ENCODE measurements at places on chromosomes 12 and 14.

DNA sequence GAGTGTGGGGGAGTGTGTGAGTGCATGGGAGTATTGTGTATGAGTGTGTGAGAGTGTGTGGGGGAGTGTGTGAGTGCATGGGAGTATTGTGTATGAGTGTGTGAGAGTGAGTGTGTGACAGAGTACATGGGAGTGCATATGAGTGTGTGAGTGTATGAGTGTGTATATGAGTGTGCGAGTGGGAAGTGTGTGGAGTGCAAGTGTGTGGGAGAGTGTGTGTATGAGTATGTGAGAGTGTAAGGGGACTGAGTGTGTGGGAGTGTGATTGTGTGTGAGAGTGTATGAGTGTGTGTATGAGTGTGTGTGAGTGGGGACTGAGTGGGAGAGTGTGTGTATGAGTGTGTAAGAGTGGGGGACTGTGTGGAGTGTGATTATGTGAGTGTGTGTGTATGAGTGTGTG is 40.7 kb downstream of the PRIMA1 start:
- DNase-seq = no peak

- no peak for DNase-seq
Observed at GRCh38 chr12:42481368-42481767, 108.2 kb downstream of the PRICKLE1 start.

DNA sequence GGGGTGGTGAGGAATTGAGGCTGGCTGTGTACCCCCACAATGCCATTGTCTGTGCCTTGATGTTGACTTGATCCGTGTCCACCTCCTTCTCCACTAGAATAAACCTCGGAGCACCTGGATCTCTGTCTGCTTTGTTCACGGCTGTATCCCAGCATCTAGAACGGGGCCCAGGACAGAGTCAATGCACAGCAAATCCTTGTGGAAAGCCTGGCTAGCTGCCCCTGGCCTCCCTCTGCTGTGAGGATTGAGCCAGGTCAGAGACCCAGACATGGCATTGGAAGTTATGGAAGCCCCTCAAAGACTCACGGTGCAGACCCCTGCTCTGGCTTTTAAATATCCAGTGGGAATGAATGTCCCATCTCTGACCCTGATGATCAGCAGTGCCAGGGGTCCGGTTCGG is 109.2 kb downstream of the SCARB1 start:
- DNase-seq = no peak

DNA sequence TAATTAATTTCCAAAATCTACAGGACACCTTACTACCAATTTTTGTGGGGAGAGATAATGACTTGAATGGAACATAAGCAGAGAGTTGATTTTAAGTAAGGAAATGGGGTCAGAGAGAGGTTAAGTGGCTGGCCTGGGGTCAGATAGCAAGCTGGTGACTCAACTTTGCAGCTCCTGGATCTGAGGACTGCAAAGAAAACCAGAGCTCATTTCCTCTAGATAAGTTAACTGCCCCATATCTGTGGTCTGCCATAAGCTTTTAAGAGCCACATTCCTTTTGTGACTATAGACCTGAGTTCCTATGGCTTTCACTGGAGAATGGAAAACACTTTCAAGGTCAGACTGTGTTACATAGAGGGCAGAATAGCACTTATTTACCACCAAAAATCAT is 201.2 kb upstream of the PRICKLE1 start:
- DNase-seq = no peak

DNA sequence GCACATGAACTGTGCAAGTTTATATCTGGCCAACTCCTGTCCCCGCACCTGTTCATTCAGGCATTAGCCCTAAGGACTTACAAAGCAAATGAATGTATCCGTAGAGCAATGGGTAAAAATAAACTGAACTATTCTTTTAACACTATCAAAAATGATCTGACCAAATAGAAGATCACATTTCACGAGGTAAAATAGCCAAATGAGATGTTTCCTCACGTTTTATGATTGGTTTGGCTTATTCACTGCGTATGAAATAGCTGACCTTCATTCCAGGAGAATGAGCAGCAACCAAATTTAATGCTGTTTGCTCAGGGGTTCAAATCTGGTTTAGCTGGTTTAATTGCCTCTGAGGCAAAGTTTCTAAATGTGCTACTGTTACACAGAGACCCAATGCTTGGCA is 216.0 kb upstream of the EEA1 start:
- no peak for DNase-seq

DNA sequence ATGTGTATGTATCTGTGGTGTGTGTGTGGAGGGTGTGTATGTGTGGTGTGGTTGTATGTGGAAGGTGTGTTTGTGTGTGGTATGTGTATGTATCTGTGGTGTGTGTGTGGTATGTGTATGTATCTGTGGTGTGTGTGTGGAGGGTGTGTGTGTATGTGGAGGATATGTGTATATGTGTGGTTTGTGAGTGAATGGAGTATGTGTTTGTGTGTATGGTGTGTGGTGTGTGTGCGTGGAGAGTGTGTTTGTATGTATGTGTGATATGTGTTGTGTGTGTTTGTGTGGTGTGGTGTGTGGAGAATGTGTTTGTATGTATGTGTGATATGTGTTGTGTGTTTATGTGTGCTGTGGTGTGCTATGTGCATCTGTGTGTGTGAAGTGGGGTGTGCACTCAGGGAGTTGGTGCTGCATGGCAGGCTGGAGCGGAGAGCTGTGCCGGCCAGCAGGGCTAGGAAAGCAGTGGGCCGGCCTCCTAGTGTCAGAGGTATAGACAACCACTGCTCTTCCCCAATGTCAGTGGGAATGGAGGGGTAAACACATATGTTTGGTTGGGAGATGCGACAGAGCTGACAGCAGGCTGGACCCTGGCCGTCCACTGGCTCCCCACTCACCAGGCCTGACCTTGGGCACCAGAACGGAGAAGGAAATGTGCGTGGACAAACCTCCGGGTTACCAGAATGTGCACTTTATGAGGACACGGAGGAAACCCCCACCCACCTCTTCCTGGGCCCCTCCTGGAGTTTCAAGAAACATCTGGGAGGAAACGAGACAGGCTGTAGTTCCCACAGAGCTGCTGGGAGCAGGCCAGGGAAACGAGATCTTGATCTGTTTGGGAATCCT is 60.7 kb downstream of the CLMN start:
- no peak for DNase-seq

- DNase-seq = no peak
Observed at GRCh38 chr12:13816394-13816793, 165.0 kb downstream of the GRIN2B start.

GRCh38 chr14:58805605-58806409 is 168.0 kb downstream of the DACT1 start:
- DNase-seq = no peak

GRCh38 chr14:60651796-60652673 is 2.8 kb upstream of the SIX1 start:
- no peak for DNase-seq

GRCh38 chr14:64249363-64249762 is 44.8 kb downstream of the ESR2 start:
- DNase-seq = no peak

DNA sequence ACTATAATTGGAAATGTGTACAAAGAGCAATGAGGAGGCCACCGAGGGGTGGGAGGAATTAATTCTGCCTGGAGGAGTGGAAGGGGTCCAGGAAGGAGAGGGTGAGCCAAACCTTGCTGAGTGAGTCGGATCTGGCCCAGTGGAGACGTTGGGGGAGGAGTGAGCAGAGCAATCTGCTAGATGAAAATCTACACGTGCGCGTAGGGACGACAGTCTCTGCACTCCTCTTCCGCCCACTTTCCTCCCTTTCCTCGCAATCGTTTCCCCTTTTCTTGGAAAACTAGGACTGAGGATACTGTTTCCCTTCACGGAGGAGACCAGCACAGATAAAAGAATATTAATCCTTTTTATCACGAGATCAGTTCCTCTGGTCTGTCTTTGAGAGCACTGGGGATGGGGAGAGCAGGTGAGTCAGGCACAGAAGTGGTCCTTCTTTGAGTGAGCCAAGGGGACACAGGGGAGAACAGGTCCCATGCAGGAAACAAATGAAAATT is 2.9 kb upstream of the NAB2 start:
- DNase-seq = no peak

- DNase-seq = no peak
Observed at GRCh38 chr12:84741692-84742091, 170.9 kb downstream of the SLC6A15 start.

DNA sequence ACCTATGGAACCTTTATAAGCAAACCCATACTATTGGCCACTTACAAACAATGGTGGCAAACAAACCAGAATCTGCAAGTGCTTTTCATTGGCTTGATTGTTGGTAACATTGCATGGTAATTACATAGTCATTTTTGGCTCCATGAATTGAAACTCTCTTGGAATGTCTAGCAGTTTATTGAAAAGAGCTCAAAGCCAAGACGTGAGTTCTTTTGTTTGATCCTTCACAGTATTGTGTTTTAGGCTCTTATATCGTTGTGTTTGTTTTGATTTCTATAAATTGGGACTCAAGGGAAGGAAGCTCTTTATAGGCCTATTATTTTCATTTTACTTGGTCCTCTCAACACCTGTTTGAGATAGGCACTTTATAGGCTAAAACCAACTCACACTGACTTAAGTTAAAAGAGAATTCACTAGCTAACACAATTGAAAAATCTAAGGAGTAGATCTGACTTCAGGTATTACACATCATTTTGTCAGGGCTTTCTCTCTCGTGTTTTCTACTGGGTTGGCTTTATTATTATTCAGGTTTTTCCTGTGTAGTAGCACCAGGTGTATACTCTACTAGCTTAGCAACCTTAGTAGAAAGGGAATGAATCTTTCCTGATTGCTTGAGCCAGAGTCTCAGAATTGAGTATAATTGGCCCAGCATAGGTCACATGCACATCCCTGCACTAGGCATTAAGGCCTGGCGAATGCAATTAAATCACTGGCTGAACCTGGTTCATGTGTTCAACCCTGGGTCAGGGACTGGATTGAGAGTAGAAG is 341.4 kb downstream of the RAD51B start:
- DNase-seq = no peak

DNA sequence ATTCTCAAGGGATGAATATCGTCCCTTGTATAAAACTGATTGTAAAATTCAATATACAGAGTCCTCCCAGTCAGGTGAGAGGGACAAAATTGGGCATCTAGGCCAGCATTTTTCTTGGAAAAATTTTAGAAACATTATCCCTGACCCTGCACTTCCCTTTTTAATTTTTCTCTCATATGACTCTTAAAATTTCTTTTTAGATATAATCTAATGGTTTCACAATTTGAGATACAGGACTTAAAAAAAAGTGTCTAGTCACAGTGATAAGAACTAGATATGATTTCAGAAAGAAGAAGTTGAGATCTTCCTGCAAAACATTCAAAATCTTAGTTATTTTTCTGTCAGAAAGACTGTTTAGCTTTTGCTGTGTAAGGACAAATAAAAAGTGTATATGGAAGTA is 270.8 kb upstream of the PPFIA2 start:
- no peak for DNase-seq

- no peak for DNase-seq
Observed at GRCh38 chr14:94578712-94579111, 2.5 kb upstream of the SERPINA5 start.

DNA sequence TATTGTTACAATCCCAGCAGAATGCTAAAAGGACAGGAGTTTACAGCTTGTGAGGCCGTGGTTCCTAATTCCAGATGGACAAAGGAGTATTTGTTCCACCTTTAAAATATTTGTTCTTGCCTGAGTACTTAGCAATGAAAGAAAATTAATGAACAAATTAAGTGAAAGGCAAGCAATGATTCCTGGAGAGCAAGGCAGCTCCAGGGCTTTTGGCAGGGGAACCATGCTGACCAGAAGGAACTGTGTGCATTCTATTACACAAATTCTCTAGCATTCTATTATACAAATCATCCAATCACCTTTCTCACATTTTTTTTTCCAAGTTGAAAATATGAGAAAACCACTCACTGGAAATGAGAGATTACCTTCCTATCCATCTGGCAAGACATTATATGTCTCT is 1.8 kb upstream of the BMAL2 start:
- DNase-seq = no peak

GRCh38 chr14:74697976-74698375 is 14.9 kb downstream of the AREL1 start:
- DNase-seq = no peak

- no peak for DNase-seq
Observed at GRCh38 chr12:119475650-119476049, 117.9 kb upstream of the TMEM233 start.

DNA sequence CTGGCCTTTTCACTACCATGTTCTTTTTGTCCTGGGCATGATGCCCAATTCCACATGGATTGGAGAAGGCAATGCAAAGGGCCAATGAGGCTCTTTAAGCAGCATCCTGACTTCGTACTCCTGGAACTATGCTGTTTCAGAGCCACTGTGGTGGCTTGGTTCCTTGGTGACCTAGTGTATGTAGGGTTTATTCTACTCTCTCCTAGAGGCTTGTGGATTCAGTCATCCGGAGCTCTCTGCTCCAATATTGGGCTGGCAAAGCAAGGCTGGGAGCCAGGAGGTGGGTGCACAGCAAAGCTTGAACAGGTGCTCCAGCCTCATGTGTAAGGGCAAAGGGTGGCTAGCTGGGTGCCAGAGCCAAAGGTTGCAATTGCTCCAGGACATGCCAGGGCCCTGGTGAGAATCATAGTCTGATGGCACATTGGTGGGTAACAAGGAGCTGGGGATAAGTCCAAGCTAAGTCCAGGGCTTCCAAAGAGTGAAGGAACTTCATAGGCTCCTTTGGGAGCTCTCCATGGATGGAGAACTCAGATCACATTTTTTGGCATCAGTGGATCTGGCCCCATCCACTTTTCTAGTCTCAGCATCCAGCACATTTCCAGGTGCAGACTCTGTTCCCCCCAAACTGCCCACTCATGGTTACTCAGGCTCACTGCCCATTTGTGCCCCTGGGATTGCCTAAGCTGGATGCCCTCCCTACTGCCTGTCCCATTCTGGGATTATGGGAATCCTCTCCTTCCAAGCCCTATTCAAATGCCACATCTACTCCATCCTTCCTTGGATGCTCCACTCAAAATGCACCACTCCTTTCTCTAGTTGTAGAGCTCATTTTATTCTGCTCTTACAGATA is 253.9 kb downstream of the EMP1 start:
- DNase-seq = no peak

- no peak for DNase-seq
Observed at GRCh38 chr12:115337693-115338543, 653.9 kb upstream of the TBX3 start.

GRCh38 chr12:69497308-69498026 is 27.3 kb downstream of the FRS2 start:
- no peak for DNase-seq

DNA sequence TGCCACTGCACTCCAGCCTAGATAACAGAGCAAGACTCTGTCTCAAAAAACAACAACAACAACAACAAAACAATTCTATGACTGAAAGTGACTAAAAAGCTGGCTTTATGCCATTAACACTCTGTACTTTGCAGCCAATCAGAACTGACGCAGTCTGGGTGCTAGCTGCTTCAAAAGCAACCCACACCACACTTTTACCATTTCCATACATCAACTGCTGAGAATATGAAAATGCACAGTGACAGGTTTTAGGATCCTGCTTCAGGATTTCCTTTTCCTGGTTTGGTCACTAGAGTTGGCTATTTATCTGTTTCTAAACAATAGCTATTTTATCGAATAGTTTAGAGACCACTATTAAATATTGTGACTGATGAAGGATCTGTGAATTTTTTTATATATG is 23.1 kb upstream of the P2RX4 start:
- no peak for DNase-seq

- DNase-seq = no peak
Observed at GRCh38 chr12:55515696-55516095, 23.5 kb downstream of the OR6C68 start.

- DNase-seq = no peak
Observed at GRCh38 chr14:101495827-101496775, 65.2 kb upstream of the DIO3 start.

GRCh38 chr12:97941686-97942354 is 479.2 kb downstream of the RMST start:
- no peak for DNase-seq

- DNase-seq = no peak
Observed at GRCh38 chr12:45713078-45713477, 16.4 kb upstream of the ARID2 start.
